ENCODE measurements at places on chromosomes 11 and 22.

DNA sequence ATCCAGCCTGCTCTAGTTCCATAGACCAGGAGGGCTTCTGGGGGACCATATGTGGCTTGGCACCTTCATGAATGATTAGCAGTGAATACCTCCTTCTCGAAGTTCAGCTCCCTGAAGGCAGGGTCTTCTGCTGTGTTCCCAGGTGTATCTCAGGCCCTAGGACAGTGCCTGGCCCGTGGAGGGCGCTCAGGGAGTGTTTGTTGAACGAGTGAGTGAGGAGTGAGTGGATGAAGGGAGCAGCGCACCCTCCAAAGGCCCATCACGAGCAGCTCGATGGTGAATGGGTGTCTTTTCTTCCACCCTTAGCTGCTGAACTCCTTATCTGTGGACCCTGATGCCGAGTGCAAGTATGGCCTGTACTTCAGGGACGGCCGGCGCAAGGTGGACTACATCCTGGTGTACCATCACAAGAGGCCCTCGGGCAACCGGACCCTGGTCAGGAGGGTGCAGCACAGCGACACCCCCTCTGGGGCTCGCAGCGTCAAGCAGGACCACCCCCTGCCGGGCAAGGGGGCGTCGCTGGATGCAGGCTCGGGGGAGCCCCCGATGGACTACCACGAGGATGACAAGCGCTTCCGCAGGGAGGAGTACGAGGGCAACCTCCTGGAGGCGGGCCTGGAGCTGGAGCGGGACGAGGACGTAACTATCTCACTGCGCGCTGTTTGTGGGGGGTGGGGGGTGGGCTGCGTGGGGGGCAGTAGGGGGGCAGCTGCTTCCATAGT lies 9.5 kb downstream of the ANO1 start:
- no peak for DNase-seq

DNA sequence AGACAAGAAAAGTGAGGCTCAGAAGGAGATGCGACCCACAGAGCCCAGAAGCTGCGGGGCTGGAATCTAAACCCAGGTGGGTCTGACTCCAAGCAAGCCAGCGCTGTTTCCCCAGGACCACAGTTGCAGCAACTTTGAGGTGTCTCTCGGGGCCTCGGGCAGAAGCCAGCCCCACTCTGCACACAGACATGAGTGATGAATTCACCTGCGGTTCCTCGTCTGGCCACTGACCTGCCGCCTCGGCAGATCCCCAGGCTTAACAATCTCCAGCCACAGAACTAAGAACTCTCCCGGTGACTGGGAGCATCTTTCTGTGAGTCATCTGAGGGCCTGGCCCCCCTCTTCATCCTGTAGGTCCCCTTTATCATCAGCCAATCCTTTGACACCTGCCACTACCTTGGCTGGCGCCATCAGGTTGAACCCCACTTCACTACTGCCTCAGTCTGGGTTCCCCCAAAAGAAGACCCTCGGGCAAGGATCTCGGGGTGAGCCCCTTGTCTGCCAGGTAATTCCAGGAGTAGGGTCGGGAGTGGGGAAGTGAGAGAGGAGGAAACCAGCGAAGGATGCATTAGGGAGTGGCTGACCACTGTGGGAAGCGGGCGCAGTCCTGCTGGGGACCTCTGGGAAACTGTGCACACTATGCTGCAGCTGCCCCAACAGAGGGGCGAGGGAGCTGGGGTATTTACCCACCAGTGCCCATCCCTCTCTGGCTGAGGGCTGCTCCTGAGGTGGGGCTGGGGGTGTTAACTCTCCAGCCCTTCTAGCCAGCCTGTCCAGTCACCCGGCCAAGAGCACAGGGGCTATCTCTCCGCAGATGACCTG lies 33.0 kb upstream of the MN1 start:
- no peak for DNase-seq

GRCh38 chr11:43758927-43759326 lies 78.4 kb downstream of the HSD17B12 start:
- DNase-seq = no peak

DNA sequence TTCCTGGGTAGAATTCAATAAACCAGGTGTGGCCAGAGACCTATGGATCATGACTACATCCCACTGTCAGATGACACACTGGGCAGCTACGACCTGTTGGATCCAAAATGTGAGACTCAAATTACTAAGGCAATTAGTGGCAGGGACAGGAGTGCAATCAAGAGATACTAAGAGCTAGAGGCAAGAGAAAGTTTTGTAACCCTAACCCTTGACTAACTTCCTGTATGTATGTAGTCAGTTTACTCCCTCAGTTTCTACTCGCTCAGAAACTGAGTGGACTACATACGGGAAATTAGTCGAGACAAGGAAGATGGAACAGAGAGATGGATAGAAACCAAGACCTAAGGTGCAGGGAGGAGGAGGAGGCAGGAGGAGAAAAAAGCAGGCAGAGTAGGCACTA lies 2.7 kb downstream of the CYB5R2 start:
- DNase-seq = no peak

GRCh38 chr11:96878299-96879051 lies 488.7 kb downstream of the JRKL start:
- DNase-seq = no peak

DNA sequence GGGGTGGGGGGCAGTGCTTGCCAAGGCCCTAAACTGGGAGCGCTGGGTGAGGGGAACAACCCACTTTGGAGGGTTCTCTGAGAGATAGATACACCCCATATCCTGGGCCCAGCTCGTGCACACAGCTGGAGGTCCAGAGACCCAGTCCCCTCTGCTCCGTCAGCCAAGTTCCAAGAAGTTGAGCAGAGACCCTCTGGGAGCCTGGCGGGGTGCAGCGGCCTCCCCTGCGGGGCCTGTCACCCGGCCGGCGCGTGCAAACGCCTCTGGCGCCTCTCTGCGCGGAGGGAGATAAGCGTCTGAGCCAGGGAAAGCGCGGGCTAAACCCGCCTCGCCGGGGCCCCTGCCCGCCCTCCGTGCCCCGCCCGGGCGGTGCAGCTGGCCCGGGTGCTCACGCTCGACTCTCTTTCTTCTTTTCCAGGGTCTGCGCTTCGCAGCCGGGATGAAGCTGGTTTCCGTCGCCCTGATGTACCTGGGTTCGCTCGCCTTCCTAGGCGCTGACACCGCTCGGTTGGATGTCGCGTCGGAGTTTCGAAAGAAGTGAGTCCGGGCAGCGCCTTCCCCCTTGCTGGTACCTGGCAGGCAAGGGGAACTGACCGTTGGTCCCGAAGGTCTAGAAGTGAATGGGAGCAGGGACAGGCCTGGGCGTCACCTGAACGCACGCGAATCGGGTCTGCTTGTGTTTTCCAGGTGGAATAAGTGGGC lies 540 bp downstream of the ADM start:
- DNase-seq = no peak

DNA sequence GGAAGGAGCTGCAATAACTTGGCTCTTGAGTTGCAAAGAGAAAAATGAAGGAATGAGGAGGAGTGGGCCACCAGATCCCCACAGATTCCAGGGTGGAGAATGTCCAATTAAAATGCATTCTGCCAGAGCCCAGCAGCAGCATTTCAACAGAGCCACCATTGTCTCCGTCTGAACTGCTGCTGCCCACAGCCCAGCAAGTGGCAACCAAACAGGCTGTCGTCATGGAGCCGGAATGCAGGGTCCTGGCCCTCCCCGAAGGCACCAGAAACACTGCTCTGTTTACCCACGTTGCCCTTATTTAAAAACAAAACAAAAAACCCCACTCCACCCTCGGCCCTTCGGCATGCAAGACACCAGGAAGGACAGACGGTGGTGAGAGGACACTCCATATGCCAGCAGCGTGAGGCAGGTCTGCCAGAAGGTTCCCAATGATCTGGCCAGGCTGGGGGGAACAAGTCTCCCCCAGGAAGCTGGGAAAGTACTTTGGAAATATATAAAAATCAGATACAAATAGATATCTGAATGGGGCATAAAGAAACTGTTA lies 32.5 kb downstream of the PLEKHA7 start:
- peak; percentile 73 for DNase-seq
